Right kidney (tissue), 9 donors: ENCODE measurements at places on chromosomes 1 and 21.

DNA sequence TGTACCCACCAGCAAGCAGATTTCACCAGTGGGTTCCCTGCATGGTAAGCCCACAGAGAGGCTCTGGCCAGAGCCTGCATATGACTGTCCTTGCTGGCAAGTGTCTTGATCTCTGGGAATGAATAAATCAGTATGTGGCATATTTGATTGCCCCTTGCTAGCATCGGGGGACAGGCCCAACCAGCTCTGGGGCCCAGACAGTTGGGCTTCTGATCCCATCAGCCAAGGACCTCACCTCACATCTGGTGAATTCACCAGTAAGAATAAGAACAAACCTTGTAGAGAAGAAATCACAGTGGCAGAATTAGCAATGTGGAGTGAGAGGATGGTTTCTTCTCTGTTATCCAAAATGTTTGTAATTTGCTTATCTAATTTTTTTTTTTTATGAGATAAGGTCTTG is 15.9 kb downstream of the SLC1A7 start:
- DNase-seq: no peak

- no peak for DNase-seq
These were observed 10.9 kb downstream of the RASSF5 start for GRCh38 chr1:206518206-206518605.

GRCh38 chr1:204319027-204319426 is 40.7 kb downstream of the PLEKHA6 start:
- no peak for DNase-seq

DNA sequence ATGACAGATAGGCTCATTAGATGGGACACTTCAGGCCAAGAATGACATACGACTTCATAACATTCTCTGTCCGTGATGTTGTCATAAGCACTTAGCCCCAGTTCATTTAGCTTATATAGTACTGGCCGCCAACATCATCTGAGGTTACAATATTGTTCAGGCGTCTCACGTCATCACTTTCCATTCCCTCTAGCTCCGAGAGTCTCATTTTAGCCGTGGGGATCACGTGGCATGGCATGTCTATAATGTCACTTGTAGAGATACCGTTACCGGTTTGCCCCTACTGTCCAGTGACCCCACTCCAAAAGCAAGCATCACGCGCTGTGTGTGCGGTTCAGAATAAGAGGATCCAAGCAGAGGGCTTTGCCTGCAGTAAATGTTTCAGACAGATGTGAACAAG is 34.6 kb upstream of the HEATR1 start:
- no peak for DNase-seq

DNA sequence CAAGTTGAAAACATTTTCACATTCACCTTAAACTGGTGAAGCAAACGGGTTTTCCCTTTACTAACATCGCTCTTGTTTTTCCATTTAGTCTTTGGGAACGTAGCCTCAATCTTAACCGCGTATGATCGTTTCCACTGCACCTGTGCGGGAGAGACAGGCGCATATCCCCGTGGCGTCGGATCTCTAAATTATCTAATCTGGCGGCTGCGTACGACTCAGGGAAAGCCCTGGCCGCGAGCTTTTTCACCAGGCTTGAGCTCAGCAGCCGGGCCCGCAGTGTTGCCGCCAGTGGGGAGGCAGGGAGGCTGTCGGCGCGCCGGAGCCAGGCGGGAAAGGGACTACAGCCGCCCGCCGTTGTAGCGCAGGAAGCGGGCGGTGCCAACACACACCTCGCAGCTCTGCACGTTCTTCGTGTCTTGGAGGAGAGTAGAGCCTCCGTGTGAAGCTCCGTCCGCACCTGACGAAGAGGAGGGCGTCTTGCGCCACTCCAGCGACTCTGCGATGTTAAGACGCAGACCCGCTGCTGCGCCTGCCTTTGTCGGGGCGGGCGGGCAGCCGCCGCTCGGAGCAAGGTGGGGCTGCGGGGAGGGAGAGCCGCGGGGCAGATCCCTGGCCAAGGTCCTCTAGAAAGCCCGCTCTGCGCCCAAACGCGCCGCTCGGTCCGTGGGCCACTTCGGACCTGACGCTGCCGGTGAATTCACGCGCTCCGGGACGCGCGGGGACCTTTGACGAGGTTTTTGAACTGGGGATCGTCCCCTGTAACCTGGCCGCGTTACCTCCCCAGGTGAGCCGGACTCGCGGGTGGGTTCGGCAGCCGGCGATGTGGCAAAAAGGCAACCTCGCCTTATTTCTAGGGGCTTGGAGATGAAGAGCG is 18.5 kb upstream of the TBX15 start:
- peak; percentile 71 for DNase-seq

DNA sequence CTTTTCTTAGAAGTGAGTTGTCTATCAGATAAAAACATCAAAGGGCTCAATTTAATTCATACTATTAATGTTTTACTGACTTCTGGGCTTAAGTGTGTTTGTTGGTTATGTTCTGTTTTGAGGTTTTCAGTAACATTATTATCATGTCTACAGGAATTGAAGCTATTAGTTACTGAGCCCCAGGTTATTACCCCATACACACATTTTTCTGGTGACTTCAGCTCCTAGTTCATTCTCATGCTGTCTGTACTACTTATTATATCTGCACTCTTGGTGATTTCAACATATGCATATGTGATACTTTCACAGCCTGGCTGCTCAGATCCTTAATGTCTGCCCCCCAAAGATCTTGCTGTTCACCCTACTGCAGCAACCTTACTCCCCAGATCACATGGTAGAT is 27.0 kb upstream of the SGIP1 start:
- DNase-seq: no peak

DNA sequence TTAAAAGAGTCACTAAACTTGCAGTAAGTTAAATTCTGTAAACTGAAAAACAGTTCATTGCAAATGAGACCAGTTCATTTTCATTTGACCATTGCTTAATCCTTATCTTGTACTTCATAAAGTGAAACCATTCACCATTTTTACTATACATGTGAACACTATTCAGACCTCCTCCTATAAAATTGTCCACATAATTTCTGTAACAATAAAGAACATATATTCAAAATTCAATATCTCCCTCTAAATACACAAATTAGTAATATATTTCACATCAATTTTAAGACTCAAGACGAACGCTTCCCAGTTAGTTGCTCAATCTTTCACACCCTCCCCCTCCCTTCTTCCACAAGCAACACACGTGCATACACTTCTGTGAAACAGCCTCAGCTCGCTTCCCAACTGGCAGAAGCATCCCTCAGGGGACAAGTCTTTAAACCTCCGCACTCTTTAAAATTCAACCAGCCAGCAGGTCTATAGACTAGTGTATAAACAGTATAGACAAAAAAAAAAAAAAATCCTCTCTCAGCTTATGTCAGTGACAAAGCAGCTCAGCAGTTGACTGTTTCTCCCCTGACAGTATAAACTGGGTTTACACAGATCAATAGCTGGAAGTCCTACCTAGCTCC is 99.6 kb downstream of the DENND1B start:
- no peak for DNase-seq

DNA sequence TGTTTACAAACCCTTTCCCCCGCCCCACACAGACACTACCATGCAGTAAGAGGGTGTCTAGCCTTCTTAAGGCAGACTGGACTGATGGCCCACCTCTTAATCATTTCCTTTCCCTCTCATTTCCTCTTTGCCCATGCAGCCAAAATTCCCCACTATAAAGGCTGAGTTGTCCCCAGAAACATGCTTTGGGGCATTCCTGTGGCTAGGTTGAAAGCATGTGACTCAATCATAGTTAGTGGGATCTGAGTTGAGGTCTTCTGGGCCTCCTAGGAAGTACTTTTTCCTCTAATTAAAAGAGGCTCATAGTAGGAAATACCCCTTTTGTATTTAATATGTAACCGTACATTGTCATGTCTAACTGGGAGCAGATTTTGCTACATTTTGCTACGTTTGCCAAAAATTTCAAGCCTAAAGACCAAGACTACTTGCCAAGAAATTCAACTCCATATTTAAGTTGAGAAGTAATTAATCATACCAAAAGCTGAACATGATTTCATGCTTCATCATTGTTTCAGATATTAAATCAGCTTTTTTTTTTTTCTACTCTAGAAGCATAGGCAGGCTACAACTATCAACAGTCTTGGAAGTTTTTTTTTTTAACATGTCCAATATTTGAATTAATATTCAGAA is 174.7 kb downstream of the ADGRL4 start:
- no peak for DNase-seq

- DNase-seq: no peak
These were observed 277.1 kb upstream of the SGIP1 start for GRCh38 chr1:66256629-66257572.

DNA sequence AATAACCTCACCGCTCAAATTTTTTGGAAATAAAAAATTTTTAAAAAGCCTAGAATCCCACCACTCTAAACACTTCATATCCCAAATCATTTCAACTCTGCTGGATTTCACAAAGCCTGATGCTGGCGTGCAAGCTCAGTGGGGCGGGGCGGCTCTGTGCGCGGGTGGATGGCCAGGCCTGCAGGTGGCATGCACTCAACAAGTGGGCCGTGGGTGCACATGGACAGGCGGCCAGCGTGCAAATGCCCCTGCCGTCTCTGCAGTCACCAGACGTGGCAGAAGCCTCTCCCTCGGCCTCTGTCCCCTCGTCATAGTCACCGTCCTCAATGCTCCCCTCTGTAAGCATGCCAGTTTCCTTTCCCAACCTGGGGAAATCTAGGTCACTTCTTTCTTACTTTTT is 6.6 kb upstream of the PDE9A start:
- no peak for DNase-seq

DNA sequence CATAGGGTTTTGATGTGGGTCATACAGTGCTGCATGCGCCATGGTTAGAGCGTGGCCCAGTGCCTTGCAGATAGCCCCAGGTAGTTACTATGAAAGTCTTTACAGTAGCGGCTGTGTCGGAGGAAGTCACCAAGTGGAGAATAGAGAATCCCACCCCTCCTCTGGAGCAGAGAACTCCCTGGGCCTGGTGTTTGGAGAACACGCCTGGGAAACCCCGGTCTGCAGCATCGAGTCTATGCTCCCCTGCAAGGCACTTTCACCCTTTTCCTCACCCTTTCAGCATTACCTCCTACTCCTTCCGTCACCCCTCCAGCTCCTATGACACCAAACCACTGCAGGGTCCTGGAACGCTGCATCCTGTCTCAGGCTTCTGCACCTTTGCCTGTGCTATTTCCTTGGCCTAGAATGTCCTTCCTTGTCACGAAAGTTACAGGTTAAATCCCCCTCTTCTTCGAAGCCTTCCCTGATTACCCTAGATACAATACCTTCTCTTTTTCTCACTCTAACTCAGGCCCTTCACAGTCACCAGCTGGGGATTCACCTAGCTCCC is 2.7 kb upstream of the SLC1A7 start:
- no peak for DNase-seq

DNA sequence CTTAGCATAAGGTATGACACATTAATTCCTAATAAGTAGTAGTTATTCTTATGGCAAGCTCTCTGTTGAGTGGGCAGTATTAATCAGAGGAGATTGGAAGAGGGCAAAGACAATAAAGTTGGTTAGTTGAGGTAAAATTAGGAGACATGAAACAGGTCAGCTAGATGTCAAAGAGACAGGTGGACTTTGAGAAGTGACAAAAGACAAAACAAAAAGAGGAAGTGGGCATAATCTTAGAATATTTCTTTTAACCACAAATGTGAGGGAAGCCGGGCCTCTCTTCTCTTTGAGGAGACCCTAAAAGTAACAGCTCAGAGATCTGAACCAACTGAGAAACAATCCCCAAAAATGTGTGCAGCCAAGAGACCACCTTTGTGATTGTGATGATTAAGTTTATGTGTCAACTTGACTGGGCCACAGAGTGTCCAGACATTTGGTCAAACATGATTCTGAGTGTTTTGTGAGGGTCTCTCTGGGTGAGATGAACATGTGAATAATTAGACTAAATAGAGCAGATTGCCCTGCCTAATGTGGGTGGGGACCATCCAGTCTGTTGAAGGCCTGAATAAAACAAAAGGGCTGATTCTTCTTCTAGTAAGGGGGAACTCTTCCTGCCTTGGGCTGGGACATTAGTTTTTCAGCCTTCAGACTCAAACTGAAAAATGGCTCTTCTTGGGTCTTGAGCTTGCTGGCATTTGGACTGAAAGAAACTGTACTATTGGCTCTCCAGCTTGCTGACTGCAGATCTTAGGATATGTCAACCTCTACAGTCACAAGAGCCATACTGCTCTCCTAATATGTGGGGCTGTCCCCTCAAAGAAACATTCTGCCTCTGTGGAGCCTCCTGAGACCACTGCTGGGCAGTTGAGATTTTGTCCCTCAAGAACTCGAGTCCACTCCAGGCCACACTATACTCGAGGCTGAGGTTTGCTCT is 40.0 kb downstream of the FCRL5 start:
- DNase-seq: no peak
